AG20443 (cell line): ENCODE measurements at places on chromosomes 2 and 18.

DNA sequence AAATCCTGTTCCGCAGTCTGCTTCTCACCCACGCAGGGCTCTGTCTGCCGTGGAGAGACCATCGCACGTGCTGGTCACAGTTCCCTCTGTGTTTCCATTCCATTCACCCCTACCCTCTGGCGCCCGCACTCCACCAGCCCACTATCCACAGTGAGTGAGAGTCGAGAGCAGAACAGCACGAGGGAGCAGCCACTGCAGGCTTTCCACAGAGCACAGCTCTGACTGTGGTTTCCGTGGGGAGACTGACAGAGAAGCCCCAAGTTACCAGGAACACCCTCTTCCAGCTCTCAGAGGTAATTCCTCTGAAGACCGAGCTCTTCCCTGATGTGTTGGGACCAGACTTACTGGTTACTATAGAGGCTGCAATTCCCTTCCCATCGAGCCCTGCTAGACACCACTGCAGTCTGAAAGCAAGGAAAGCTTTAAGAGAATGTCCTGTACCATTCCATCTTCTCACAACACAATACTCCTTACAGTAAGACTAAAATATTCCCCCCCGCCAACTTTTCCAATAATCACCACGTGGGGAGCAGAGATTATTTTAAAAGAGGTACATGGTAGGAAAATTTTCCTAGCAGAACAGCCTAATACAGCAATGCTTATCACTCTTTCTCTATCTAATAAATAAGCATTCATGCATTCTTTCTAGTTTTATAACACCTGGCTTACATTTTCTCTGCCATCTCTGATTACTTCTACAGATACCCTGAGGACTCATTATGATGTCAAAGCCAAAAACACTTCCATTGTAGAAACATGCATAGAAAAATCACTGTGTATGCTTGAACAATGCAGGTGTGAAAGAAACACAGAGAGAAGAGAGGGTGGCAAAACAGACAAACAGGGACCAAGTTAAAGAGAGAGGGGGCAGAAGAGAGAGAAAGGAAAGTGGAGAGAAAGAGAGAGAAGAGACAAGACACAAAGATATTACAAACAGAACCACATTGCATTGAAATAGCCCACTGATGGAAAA is 4.7 kb downstream of the MYT1L start:
- DNase-seq, result no peak

- peak; percentile 77 for DNase-seq
Measured at GRCh38 chr18:58781627-58782194, 83.0 kb upstream of the ZNF532 start.

DNA sequence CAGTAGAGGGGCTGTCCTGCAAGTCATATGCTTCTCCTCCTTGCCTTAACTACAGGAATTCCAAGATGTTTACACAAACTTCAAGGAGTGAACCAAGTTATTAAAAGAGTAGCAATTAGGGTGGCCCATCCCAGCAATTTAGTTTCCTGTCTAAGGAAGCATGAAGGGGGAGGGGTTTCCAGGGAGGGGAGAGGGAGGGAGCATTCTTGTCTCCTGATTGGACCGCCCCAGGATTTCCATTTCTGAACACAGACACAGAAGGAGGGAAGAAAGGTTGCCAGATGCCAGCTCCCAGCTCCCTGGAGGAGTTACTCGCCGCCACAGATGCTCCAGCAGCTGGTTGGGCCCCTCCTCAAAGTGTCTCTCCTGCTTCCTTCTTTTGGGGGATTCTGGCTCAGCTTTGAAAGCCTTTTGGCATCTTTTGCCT is 107.6 kb downstream of the TRIB2 start:
- DNase-seq, result peak; percentile 66

DNA sequence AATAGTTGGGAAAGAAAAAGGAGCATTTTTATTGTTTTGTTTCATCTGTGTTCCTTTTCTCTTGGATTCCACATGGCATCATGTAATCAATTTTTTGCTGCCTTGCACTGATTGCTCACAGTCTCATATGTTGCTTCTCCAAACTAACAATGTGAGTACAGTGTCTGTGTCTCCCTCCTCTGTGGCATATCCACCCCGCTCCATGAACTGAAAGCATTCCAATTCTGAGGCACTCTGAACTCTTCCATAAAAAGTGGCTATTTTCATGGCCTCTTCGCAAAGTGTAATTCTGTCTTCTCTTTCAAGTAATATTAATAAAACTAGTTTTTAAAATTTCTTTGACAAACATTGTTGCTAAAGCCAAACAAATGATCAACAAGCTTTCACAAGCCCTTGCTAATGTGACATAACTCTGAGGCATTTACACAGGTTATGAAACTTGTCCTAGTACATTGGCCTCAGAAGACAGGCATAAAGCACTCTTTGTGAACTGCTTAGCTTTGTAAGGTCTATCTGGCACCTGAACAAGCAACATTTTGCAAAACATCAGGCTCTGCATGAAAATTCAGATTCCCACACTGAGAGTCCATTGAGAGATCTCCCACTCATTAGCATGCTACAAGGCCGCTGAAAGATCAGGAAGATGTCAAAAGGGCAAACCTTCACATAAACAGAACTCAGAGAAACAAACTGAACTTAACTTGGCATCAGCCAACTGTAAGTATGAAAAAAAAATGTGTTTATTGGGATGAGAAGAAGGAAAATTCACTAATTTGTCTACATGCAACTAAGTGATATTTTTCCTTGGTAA is 33.0 kb downstream of the GPR75 start:
- DNase-seq, result no peak
